ENCODE measurements at places on chromosomes 2 and 18.
A peak's percentile ranks its signal among the peaks of the same experiment; 100 is the strongest.

- no peak for DNase-seq
Measured at GRCh38 chr2:30897539-30897938, 90.3 kb upstream of the CAPN13 start.

DNA sequence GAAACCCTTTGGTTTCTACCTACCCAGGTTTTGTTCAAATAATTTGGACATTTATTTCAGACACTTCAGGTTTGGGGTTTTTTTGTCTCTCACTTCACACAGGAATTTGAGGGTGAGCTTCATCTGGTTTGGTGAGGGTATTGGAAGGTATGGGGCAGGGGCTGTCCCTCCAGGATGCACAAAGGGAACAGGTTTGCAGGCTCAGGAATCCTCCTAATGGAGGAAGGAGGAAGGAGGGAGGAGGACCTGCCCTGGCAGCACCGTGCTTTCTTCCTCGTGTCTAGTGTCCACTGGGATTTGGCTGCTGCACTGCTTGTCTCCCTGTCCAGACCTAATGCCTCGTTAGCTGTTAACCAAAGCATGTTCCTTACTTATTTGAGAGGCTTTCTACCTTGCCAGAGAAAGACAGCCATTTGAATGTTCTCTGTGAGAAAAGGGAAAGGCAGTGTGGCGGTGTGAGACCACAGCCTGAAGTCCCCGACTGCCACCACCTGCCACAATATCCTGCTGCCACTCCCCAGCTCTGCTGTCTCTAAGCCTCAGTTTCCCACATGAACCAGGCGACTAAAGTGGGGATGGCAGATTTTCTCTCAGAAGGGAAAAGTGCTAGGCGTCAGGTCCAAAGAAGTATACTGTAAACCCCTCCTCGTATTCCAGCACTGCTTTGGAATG is 2.2 kb upstream of the SLC4A5 start:
- DNase-seq = no peak

DNA sequence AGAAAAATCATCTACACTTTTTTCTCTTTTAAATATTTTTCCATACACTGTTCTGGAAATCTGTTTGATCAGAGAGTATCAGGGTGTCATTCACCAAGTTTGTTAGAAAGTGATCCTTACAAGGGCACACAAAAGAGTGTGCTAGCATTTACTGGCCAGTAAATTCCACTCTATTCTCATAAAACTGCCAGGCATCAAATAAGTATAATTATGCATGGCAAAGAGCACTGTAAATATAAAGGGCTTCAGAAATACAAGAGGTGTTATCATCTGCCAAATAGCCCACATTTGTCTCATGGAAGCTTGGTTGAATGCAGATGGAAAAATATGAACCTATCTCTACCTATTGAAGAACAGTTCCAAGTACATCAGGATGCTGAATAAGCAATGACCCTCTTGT is 847.3 kb upstream of the ACVR2A start:
- DNase-seq = no peak

- DNase-seq = no peak
Measured at GRCh38 chr2:46269544-46270273, 27.5 kb upstream of the EPAS1 start.

GRCh38 chr2:188752311-188752710 is 221.9 kb upstream of the COL3A1 start:
- no peak for DNase-seq

DNA sequence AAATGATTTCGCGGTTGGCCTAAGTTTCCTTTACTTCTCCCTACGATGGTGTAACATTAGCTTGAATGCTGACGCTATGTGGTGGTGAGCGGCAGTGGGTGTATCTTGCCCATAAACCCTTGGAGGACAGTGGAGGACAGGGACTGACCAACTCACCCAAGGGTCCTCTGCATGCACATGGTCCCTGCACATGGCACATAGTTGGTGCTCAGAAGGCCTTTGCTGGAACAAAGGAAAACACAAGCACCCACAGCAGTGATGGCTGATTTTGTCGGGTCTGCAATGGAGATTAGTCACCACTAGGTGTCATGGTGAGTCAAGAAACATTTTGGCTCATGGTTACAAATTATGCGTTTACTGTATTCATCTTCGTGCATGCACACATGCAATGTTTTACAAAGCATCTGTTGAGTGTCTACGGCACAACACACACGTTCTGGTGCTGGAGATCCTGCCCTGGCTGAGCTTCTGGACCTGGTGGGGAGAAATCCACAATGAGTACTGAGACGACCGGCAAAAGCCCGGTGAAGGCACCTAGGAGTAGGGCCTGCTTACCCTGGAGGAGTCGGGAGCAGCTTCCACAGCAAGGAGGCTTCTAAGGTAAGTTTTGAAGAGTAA is 44.0 kb downstream of the PDCL3 start:
- no peak for DNase-seq

DNA sequence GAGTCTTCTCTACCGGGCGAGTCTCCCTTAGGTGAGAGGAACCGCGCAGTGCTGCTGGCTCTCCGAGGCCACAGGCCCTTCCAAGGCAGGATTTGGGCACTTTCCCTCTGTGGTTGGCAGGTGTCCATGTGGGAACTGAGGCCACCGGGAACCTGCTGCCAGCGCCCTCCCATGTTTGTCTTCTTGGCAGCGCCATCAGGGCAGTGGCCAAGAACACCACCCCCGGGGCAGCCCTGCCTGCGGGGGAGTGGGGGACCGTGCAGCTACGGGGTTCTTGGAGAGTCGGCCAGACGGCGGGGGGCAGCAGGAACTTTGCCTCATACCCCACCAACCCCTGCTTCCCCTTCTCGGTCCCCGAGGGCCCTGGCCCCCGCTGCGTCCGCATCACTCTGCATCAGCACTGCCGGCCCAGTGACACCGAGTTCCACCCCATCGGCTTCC is 10.0 kb downstream of the CAPN10 start:
- peak; percentile 63 for DNase-seq

DNA sequence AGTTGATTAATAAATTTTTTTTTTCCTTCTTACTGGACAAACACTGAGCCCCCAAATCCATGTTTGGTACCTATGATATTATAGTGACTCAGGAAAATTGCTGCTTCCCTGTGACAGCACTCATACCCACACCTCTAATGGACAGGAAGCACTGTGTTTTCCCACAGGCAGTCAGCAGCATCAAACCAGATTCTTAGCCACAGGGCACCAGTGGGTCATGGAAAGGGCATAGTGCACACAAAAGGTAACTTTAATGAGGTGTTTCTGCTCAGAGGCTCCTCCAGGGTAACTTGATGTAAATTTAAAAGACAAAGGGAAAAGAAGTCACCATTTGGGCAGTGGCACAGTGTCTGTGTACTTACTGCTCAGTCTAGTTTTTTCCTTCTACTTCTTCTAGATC is 34.1 kb downstream of the SERPINB11 start:
- DNase-seq = no peak

- DNase-seq = no peak
Measured at GRCh38 chr2:104574367-104574766, 279.5 kb upstream of the POU3F3 start.

- DNase-seq = no peak
Measured at GRCh38 chr2:238921681-238922319, 73.9 kb downstream of the TWIST2 start.

GRCh38 chr2:72011370-72011689 is 136.3 kb downstream of the CYP26B1 start:
- DNase-seq = no peak

DNA sequence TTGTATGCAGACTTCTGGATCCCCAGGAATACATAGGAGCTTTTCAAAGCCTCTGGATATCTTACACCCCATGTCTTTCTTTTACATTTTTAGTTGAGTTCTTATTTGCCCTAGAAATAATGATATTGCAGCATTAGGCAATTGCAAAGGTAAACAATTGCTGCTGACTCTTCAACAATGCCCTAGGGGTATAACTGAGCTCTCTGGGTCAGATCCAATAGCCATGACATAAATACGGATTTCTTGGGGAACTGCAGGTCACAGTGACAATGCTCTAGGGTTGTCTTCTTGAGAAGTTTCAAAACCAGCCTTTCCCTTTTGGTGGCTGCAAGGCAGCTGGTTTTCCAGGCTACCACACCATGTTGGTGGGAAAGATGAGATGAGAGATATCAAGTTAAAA is 16.5 kb upstream of the OR6B3 start:
- DNase-seq = no peak

- no peak for DNase-seq
Measured at GRCh38 chr2:127448526-127448925, 30.3 kb downstream of the PROC start.

DNA sequence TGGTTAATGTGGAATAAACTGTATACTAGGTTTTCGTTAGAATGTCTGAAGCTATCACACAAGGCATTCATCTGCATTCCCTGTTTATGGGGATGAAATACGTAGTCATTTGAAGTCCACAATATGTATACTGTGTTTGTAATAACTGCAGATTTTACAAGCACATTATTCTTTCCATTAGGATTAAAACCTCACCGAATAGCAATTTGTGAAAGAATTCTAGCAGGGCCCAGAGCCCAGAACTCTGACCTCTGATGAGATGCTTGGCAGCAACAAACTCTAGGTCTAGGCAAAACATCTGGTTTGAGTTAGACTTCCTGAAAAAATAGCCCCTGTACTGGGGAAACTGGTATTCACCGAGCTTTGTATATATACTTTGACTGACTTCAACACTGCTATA is 158.2 kb downstream of the SRBD1 start:
- no peak for DNase-seq

- DNase-seq = no peak
Measured at GRCh38 chr18:58590254-58590653, 38.6 kb downstream of the ALPK2 start.

GRCh38 chr2:219464286-219465032 is 29.8 kb downstream of the SPEG start:
- no peak for DNase-seq

- DNase-seq = peak; percentile 90
Measured at GRCh38 chr18:54224379-54225014, at the start of gene MBD2. Gene MBD2, minus strand, starts transcription at chr18:54224669. Its CDS starts 110 bp downstream, at chr18:54224559.

DNA sequence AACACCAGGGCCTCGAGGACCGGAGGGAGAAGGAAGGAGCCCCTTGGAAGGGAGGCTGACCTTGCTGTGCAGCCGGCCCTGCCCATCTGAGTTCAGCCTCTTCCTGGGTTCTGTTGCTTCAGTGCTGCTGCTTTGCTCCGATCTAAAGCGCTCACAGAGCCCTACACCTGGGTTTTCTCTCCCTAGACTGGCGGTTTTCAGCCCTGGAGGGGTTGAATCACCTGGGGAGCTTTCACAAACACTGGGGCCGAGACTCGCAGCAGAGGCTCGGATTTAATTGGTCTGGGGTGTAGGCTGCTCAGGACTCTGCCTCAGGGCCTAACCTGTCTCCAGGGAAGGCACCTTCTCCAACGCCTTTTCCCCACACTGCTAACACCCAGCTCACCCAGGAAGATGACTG is 40.9 kb upstream of the SMAD7 start:
- no peak for DNase-seq

GRCh38 chr18:24421831-24422230 is 4.6 kb upstream of the IMPACT start:
- no peak for DNase-seq

- DNase-seq = no peak
Measured at GRCh38 chr2:100526868-100527267, 35.9 kb upstream of the PDCL3 start.

DNA sequence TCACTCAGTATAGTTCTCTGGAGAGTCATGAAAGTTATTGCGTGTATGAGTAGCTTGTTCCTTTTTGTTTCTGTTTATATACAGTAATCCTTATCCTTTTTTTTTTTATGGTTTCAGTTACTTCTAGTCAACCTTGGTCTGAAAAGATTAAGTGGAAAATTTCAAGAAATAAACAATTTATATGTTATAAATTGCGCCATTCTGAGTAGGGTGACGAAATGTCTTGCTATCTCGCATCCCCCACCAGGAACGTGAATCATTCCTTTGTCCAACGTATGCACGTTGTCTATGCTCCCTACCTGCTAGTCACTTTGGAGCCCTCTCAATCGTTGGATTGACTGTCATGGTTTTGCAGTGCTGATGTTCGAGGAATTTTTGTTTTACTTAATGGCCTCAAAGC is 60.4 kb downstream of the FAM117B start:
- no peak for DNase-seq

GRCh38 chr2:232351686-232352510 is 26.7 kb upstream of the ALPP start:
- no peak for DNase-seq

DNA sequence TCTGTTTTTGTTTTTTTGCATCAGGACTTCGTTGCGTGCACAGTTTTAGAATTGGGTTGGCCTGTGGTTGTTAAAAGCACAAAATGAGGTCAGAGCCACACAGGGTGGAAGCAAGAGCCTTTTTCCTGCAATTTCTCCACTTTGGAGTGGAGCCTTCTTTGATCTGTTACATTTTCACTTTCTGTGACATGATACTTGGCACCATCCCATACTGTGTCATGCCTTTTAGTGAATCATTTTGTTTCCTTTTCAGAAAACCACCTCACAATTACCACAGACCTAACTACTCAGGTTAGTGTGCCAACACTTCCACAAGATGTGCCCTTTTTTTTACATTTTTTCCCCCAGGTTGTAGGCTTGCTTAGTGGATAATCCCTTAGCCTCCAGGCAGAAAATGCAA is 32.5 kb downstream of the MERTK start:
- DNase-seq = no peak

- no peak for DNase-seq
Measured at GRCh38 chr18:74292541-74292858, 737 bp upstream of the CYB5A start.

DNA sequence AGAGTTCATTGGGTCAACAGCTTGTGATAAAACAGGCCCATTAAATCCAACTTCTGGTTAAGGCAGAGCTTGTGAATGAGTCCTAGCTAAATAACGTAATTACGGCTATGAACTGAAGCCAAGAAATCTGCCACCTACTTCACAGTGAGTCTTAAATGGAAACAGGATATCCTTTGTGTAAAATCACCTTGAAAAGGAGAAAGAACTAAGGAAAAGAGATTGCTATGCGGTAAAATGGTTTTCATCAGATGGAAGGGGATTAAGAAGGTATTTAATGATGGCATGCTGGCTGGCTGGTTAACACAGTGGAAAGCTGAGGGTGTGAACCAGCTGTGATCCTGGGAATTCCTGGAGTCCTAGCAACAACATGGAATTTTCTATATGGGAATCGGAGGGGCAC is 156.6 kb downstream of the DOK6 start:
- DNase-seq = no peak

DNA sequence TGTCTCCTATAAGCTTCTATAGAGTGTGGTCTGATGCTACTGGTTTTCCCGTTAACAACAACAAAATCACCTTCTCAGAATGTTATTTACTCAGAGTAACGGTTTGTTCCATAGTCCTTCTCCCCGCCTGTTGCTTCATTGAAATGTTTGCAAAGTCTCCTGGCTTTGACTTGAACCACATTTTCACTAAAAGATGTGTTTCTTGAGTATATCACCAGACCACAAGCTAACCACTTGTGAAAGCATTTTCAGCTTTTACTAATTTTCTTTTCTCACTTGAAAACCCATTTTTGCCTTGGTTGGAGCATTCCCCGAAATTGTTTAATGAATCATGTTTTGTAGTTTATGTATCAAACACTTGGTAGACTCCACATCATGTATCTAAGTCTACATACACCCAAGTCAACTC is 121.2 kb downstream of the DPP4 start:
- DNase-seq = no peak
